ENCODE measurements at places on chromosomes 5 and 9.

- DNase-seq: no peak
Observed at GRCh38 chr5:145495741-145496140, 339.4 kb downstream of the PRELID2 start.

GRCh38 chr9:35792024-35792813 is 828 bp downstream of the NPR2 start:
- no peak for DNase-seq

- DNase-seq: no peak
Observed at GRCh38 chr5:121851643-121852574, at the start of gene FTMT. TSS of gene FTMT (plus strand) at chr5:121851882. CDS start at chr5:121851964, 82 bp downstream.

GRCh38 chr5:139896718-139897117 is 101.1 kb downstream of the PSD2 start:
- no peak for DNase-seq

DNA sequence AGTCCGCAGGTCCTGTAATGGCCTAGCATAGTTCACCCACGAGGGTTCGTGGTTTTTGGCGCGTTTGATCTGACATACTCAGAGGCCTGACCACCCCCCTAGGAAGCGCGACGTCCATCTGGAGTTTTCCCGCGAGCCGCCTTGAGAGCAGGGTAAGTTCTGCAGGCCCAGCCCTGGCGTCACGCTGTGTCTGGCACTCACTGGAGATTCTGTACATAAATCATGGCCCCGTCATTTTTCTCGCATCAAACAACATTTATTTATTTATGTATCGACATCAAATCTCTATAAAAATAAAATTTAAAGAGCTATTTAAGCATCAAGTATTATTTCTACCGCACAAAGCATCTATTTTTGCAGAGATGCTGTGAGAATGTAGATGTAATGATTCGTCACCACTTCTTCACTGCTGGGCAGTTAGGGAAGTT is 437 bp upstream of the TRIM41 start:
- DNase-seq: no peak

DNA sequence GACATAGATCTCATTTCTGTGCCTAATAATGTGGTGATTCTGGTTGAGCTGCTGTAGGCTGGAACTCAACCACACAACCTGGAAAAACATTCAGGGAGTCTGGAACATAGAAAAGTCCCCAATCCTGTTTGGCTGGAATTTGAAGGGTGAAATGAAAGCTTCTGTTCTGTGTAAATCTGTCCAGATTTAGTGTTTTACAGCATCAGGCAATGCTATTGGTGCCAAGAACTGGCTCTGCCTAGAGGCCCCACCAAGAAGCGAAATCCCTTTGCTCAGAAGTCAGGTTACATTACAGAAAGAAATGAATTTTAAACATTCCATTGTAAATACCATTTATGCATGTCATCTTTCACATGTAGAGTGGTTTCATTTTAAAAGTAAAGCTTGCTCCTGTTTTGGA is 56.3 kb downstream of the TMEM174 start:
- no peak for DNase-seq

- DNase-seq: no peak
Observed at GRCh38 chr5:142133330-142134206, 25.0 kb downstream of the NDFIP1 start.

DNA sequence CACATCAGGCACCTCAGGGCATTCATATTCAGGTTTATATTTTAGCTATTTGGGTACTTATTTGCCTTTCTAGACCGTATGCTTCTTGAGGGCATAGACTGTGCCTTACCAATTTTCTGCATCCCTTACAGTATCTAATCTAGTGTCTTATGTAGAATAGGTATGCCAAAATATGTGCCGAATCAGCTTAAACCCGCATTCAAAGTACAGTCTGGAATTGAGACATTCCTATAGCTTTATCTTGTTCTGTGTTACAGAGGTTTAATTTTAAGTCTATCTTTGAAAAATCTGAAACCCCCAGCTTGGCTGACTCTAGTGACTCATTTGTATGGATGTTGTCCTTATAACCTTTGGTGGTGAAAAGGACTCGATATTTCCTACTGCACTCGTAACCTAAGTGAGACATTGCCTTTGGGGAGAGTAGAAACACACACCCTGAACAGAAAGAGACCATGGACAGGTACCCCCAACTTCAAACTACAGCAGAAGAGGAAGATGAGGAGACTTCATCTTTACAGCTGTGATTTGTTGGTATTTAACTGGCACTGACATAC is 27.0 kb upstream of the TMOD1 start:
- no peak for DNase-seq

- DNase-seq: no peak
Observed at GRCh38 chr5:156678484-156678883, 171.6 kb upstream of the PPP1R2B start.

DNA sequence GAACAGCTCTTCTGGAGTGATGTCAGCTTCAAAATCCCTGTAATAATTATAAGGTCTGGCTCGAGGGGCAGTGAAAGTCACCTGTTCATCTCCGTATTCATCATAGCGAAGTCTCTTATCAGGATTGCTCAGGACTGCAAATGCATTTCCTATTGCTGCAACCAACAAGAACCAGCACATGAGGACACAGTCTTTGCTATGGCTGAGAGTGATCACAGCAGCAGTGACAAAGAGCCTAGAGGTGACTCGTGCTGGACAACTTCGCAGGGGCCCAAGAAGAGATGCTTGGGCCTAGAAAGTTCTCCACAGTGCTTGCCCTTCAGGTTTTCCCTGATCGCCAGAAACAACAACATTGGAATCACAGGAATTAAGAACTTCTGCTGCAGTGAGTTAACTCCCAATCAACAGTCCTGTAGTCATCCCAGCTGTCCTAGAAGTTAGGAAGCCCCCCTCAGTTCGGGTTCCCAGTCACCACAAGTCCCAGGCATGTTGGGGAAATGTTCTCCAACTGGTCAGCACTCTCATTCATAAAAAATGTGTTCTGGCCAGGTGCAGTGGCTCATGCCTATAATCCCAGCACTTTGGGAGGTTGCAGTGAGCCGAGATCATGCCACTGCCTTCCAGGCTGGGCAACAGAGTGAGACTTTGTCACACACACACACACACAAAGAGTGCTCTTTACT is 13.0 kb downstream of the DNAJC18 start:
- DNase-seq: no peak

- DNase-seq: peak; percentile 44
Observed at GRCh38 chr5:6633469-6634245, 417 bp downstream of the SRD5A1 start.

GRCh38 chr5:1733369-1733768 is 66.3 kb downstream of the MRPL36 start:
- no peak for DNase-seq

- DNase-seq: no peak
Observed at GRCh38 chr5:129672006-129672405, 75.9 kb upstream of the MINAR2 start.

- no peak for DNase-seq
Observed at GRCh38 chr9:68685770-68686169, 19.3 kb upstream of the PIP5K1B start.

DNA sequence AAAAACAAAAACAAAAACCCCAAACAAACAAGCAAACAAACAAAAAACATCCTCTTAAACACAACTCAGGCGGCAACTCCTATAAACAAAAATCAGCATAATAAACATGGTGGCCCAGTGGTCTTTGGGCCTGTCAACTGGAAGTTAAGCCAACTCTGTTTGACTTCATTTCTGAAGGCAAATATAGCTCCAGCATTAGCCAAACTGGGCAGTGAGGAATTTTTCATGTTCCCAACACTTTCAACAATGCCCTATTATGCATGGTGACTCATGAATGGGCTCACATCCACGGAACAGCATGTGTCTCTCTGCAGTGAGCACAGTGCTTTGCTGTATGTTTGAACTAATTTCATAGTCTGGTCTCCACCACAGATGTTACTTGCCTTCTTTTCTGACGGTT is 143.9 kb upstream of the STC2 start:
- DNase-seq: peak; percentile 73

DNA sequence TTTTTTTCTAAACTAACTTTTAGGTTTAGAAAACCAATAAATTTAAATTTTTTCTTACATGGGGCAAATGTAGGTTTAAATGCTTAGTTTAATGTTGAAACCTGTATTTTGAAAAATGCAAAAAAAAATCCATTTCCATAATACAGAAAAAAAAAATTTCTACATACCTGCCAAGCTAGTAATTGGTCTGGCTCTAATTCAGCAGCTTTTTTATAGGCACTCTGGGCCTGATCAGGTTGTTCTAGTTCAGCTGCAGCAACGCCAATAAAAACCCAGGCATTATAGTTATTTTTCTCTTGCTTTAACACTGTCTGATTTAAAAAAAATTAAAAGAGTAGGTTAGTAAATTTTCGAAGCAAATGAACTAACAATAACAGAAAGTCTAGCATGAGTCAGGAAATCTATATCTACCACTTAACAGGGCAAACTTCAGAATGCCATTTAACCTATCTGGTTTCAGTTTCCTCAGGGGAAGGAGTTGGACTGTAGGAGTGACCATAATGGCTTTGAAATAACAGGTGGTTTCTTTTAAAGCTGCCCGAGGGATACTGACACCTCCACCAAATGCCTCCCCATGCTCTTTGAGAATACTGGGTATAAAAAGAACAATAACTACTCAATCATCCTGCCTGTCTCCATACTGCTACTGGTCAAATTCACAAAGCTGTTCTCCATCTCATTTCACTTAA is 11.6 kb downstream of the SKIC3 start:
- DNase-seq: no peak

- no peak for DNase-seq
Observed at GRCh38 chr9:27945386-27945785, 372.1 kb upstream of the C9orf72 start.

- DNase-seq: no peak
Observed at GRCh38 chr5:61801174-61801573, 469.1 kb downstream of the ZSWIM6 start.

DNA sequence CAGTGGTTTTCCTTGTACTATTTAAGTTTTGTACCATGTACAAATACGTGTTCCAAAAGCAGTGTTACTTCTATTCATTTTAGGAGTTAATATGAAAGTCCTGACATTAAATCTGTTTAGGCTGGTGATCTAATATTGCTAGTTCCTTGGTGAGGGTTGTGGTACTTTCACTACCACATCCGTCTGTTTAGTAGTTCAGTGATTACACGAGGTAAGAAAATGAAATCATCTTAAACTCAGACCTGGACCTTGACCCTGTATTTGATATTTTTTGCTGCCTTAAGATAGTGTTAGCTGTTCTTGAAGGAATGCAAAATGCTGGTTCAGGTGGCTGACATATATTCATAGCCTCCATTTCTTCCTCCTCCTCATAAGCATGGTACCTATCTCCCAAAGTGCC is 50.3 kb downstream of the MTAP start:
- no peak for DNase-seq

GRCh38 chr5:56011835-56012234 is 17.1 kb upstream of the IL6ST start:
- DNase-seq: no peak

DNA sequence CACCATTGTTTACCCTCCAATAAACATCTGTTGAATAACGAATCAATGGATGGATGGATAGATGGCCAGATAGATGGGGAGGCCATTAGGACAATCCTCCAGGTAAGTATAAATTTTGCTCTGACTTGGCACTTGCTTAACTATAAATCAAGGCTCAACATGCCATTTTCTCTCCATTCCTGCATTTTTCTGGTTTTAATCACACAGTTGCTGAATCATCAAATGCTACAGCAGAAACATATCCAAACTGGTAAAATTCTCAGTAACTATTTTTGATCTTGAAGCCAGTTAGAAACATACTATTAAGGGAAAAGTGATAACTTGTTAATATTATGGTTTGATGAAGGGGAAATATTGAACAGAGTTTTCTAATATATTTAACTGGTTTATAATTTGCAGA is 71.5 kb upstream of the MTAP start:
- no peak for DNase-seq

DNA sequence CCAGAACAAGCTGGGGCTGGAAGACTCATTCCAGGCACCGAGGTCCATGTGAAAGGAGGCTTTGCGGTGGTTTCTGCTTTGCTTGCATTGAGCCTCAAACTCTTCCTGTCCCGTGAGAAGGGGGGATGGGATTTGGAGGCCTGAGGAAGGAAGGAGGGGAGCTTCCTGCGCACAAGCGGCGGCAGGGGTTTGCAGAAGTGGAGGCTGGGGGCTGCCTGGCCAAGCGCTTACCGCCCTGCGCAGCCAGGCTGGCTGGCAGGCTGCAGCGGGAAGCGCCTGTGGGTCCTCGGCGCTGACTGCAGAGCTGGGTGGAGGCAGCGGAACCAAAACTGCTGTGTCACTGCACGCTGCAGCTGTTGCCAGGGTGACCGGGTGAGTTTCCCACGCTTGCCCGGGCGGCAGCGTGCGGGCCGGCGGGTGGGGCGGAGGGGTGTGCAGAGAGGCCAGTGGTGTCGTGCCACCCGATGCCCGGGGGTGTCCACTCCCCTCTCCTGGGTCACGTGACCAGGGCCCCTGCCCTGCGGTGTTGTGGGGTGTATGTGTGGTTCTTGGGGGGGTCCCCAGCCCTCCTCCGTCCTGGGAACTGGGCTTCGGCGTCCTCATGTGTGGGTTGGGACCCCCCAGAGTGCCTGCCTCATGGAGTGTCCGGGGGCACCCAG is 81.0 kb downstream of the RXRA start:
- peak; percentile 90 for DNase-seq

- DNase-seq: no peak
Observed at GRCh38 chr5:171455522-171455921, 36.1 kb downstream of the FGF18 start.

DNA sequence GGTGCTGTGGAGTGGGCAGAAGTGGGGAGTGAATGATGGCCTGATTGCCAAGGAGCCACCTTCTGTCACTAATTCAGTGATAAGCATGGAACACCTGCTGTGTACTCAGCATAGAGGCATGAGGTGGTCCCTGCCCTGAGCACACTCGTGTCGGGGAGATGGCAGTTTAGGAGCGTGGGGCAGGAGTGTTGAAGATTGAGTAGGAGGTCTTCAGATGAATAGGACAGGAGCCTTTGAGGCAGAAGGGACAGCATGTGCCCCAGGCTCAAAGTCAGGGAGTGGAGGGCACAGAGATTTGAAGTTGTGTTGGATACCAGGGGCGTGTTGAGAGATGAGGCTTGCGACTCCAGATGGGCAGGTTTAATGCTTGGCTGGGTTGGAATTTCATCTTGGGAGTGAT is 55.0 kb downstream of the ZNF618 start:
- DNase-seq: no peak

DNA sequence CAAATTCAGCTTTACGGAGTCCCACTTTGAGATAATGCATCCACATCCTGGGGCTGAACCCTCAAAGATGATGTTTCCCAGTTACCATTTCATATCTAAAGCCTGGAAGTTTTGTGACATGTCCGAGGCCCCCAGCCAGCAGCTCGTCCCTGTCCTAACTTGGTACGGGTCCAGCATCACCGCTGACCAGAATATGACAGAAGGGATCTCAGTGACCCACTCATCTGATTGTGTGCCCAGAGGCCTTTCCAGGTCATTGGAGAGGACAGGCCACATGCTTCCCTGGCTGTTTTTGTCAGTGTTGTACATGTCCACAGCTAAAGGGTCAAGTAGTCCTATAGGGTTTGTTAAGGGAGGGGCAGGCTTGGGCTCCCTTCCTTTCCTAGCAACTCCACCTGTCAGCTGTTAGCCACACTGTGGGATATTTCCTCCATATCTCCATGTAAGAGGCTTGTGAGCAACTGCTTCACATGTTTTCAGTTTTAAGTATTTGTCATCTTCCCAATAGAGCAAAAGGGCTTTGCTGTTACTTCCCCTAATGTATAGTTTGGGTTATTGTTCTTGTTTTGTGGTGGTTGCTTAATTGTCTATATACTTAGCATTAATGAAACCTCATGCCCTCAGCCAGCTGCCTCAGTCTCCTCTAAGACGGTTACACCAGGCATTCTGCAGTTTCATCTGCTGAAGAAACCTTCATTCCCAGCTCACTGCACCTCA is 33.4 kb downstream of the SECISBP2 start:
- DNase-seq: no peak

GRCh38 chr5:116824751-116825438 is 250.3 kb upstream of the SEMA6A start:
- DNase-seq: no peak

GRCh38 chr9:116726602-116727001 is 39.5 kb downstream of the TRIM32 start:
- no peak for DNase-seq

Measured in left hindlimb (tissue), 1 donor.